ENCODE measurements at places on chromosomes 4 and X.

GRCh38 chr4:14375816-14376215 lies 626.5 kb upstream of the CPEB2 start:
- DNase-seq, result no peak

DNA sequence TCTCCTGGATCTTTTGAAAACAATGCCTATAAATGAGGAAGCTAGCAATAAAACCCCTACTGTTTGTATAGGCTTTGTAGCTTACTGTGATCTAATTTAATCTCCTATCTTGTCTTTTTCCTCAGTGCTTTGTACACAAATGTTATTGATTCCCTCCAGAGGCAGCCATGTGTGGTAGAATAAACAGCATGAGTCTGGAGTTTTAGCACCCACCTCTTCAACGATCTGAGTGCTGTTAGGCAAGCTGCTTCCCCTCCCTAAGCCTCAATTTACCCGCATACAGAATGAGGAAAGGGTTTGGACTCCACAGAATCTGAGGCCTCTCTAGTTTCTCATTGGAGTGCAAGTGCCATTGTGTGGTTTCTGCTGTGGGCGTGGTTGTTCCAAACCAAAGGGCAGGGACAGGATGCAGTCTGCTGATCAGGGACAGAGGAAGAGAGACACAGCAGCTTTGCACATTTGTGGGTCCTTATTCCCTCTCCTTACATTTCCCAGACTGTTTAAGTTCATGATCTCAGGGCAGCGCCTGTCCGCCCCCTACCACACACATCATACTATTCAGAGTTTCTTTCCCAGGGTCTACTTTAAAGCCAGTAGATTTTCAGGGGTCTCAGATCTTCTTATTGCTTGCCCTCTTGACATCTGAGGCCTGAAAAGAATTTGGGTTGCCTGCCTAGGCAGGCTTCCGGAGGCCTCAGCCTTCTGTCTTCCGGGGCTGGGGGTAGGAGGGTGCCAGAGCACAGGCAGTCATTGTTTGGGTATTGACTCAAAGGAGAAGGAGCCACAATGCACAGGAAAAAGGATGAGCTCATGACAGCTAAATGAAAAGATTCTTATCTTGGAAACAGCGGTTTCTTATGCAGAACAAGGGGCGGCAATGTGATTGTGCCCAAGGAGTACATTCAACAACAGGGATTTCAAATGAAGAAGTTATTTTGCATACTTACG lies 114.9 kb upstream of the TEX13D start:
- peak; percentile 26 for DNase-seq

- no peak for DNase-seq
Measured at GRCh38 chr4:139666735-139667281, 1.2 kb downstream of the MGST2 start.

DNA sequence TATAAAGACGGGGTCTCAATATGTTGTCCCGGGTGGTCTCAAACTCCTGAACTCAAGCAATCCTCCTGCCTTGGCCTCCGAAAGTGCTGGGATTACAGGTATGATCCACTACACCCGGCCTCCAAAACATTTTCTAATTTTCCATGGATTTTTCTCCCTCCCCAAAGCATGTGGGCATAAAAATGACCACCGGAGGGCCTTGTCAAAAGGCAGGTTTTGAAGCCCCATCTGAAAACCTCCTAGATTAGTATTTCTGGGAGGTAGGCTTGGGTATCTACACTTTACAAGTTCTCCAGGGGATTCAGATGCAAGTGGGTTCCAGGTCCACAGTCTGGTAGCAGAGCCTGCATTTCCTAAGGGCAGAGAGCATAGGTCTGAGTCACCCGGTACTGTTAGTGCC lies 1.4 kb upstream of the GPR173 start:
- no peak for DNase-seq

- no peak for DNase-seq
Measured at GRCh38 chr4:99847362-99847976, 30.8 kb downstream of the DAPP1 start.

- no peak for DNase-seq
Measured at GRCh38 chrX:148380107-148380506, 120.3 kb upstream of the AFF2 start.

- no peak for DNase-seq
Measured at GRCh38 chrX:7132335-7133049, 15.0 kb upstream of the STS start.

DNA sequence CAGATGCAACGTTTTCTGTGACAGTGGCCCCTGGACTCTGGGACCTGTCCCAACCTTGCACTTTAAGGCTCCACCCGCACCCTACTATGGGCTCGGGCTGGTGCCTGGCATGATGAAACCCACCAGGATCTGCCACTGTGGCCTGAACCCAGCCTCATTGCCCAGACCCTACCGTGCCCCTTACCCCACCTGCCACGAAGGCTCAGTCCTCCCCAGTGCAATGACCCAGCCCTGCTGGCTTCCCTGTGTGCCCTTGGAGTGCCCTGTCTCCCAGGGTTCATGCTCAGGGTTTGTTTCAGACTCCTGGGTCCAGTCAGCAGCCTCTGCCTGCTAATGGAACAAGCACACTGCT lies 3.1 kb downstream of the UVSSA start:
- DNase-seq, result no peak

- DNase-seq, result no peak
Measured at GRCh38 chr4:41787931-41788330, 39.4 kb upstream of the PHOX2B start.

DNA sequence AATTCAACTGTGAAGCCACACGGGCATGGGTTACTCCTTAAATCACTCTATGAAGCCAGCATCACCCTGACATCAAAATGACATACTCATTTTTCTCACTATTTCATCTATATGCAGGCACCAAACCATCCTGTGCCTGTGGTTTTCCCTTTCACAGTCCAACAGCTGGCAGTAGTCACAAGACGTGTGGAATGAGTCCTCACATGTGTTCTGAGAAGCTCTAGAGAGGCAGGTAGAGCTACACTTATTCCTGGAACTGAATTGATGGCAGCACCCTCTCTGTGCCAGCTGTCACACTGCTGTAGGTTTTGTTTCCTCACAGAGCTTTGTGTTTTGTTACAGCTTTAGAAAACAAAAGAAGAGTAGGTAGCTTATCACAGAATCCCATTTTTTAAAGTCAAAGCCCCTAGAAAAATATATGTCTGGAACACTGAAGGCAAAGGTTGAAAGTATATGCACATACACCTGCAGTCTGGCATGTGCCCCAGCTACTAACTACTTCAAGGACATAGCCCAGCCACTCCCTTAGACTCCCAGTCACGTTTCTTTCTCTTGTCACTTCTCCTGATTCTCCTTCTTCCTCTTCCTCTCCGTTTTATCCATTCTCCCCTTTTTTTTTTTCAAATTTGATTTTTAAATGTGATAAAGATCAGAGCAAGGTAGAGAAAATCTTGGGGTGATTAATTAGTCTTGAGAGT lies 107.1 kb downstream of the ANXA10 start:
- DNase-seq, result no peak

- no peak for DNase-seq
Measured at GRCh38 chr4:73067971-73068394, 1.5 kb downstream of the COX18 start.

- no peak for DNase-seq
Measured at GRCh38 chr4:24117975-24118374, 228.1 kb upstream of the PPARGC1A start.

- DNase-seq, result no peak
Measured at GRCh38 chr4:157291071-157291470, 70.5 kb downstream of the GRIA2 start.

DNA sequence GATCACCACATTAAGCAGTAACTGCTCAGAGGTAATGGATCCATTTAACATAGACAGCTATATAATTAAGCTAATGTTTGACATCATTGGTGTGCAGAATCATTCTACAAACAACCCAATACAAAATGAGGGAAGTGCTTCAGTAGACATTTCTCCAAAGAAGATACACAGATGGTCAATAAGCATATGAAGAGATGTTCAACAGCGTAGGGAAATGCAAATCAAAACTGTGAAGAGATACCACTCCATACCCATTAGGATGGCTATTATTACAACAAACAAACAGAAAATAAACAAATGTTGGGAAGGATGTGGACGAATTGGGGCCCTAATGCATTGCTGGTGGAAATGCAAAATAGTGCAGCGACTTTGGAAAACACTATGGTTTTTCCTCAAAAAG lies 294.6 kb downstream of the ANK2 start:
- DNase-seq, result no peak

GRCh38 chr4:7967501-7968261 lies 28.0 kb upstream of the AFAP1 start:
- no peak for DNase-seq

DNA sequence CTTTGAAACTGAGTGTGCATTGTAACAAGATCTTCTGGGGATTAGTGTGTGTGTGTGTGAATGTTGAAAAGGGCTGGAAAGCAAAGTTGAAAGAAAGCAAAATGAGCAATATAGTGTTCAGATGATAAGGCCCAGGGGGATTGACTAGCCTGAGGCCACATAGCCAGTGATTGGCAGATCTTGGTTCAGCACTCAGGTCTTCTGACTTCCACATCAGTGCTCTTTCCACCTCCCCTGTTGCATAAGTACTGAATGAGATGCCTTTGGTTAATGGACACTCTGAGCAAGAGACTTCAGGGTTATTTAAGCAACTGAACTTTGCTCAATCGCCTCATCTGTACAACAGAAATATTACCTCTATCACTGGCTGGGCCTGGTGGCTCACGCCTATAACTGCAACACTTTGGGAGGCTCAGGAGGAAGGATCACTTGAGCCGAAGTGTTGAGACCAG lies 120.4 kb downstream of the TMEM164 start:
- no peak for DNase-seq

GRCh38 chr4:16116493-16116990 lies 32.7 kb upstream of the PROM1 start:
- no peak for DNase-seq

DNA sequence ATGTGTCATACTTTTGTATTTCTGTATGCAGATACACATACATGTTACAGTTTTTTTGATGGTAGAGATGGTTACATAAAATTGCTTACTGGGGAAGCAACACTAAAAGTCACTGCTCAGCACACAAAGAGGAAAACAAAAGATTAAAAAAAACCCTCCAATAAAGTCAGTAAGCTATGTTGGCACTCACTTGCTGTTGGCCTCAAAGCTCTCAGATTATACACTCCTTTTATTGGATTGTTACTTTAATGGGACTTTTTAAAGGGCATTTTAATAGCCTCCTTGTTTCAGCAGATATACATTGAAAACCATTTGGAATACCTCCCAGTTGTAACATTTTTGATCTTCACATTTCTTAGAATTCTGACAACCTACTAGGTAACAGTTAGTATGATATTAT lies 222.0 kb upstream of the HHIP start:
- no peak for DNase-seq

- no peak for DNase-seq
Measured at GRCh38 chrX:115023811-115024210, 6.4 kb upstream of the IL13RA2 start.

- no peak for DNase-seq
Measured at GRCh38 chr4:55397520-55398321, 2.0 kb downstream of the TMEM165 start.

DNA sequence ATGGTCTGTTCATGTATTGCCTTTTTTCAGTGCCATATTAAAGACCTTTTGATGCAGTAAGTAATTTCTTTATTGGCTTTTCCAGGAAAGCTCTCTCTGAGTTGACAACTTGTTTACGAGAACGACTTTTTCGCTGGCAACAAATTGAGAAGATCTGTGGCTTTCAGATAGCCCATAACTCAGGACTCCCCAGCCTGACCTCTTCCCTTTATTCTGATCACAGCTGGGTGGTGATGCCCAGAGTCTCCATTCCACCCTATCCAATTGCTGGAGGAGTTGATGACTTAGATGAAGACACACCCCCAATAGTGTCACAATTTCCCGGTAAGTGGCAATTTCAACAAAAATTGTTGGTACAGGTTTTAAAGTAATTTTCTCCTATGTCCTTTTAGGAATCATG lies 148.0 kb downstream of the STIM2 start:
- no peak for DNase-seq

- DNase-seq, result no peak
Measured at GRCh38 chr4:141635736-141636081, 674 bp upstream of the IL15 start.

DNA sequence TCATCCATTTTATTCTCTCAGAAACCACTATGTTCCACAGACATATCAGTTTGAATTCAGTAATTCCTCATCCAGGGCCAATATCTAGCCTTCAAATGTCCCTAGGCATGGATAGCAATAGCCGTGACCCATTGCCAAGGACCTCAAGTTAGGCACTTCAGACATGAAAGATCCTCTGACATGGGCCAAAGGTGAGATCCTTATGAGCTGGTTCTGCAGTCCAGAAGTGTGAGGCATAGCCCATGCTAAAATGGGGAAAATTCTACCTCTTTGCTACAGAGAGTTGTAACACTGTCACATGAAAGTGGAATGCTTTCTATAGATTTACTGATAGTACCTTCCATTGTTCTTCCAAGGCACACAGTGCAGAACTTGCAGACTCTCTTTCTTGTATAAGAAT lies 349.7 kb upstream of the GALNT7 start:
- no peak for DNase-seq

- no peak for DNase-seq
Measured at GRCh38 chr4:5839751-5840674, 52.9 kb downstream of the CRMP1 start.

DNA sequence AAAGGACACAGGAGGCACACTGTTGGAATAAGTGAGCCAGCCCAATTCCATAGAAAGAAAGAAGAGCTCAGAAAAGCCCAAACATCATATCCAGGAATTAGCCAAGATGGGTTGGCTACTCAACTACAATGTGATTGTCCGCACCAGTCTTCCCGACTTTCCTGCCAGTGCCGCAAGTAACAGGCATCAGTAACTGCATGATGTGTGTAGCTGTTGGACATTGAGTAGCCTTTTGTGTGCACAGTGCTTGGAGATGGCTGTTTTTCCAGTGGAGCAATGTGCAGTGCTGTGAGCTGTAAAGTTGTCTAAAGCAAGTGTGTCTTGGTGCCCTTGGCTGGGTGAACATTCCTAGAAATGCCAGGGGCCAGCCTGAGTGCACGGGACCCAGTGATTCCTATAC lies 29.2 kb upstream of the FAM193A start:
- no peak for DNase-seq

DNA sequence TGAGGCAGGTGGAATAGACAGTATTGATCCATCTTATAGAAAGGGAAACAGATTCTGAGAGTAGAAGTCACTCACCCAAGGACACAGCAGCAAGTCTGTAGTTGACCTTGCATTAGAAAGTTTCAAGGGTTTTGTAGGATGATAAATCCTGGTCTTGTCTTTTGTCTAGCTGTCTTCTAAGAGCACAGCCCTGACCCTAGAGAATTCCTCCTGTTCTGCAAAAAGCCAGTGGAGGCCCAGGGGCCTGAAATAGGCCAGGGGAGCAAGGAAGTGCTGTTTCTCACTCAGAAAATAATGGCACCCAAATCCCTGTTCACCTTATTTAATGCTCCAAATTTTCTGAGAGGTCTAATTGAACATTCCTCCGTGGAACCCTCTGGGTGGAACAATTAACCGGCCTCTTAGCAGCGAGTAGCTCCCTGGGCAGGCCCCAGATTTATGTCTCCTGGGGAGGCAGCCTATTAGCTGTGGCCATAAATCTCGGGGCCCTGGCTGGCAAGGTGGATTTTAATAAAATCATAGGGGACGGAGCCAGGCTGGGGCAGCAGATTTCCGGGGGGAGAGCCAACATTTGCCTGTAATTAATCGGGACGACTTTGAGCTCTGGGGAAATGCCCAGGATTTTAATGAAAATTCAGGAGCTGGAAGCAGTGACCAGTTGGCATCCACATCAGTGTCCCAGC lies 49.2 kb upstream of the MSX1 start:
- DNase-seq, result no peak

- DNase-seq, result no peak
Measured at GRCh38 chrX:47283015-47283771, 50.4 kb downstream of the USP11 start.

- no peak for DNase-seq
Measured at GRCh38 chrX:23525531-23525930, 141.8 kb upstream of the PRDX4 start.
